ENCODE measurements at places on chromosomes 6 and 20.

GRCh38 chr20:22833851-22834250 is 201.3 kb upstream of the SSTR4 start:
- no peak for DNase-seq

DNA sequence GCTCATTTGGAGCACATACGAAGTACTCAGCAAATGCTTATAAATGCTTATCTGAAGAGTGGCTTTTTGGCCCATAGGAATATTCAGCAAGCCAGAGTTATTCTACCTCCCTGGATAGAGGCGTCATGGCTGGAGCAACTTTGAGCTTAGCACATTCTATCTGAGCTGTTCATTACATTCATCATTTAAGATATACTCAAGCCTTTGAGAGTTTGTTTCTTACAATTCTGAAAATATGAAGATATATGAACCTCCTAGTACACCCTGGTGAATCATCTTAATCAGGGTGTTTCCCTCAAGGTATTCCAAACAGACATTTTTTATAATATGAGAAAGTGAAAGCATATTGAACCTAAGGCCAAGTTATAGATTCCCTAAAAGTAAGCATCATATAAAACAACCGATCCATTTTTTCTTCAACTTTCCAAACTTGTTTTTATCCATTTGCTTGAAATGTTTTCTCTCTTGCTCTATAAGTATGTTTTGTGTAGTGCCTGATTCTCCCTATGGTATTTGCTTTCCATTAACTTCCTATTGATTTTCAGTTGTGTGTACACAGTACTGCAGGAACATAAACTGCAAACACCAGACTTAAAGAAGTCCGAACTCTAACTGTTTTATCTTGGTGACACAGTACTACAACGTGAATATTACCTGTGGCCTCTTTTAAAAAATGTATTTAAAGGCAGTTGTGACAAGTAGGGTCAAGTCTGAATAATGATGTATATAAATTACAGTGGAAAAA is 139.7 kb upstream of the PTPRK start:
- no peak for DNase-seq

DNA sequence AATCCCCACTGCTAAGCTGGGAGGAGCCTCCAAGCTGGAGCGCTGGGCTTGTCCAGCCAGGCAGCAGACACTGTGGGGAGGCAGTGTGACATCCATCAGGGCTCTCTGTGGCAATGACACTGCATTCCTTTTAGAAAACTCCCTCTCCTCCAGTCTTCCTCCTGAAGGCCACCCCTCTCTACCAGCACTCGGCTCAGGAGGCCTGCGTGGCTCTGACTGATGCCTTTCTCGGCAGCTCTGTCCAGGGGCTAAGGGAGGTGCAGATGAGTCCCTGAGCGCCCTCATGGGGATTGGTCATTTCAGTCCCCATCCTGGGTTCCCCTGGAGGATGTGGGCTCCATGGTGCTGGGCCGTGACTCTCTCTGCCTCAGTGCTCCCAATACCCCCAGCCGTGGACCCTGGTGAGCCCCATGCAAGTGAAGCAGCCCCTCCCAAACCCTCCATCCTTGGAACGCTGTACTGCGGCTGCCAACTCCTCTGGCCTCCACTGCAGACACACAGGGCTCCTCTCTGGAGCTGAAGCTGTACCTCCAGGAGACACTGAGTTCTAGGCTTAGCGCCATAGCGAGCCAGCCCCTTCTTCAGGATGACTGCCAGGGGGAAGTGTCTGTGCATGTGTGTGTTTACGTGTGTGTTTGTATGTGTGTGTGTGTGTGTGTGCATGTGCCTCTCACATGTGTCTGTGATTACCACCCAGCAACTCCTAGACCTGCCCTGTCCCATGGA is 209.6 kb downstream of the ERMARD start:
- no peak for DNase-seq

GRCh38 chr6:46353528-46353927 is 137.7 kb downstream of the RCAN2 start:
- no peak for DNase-seq

GRCh38 chr6:119764927-119765681 is 415.5 kb upstream of the MAN1A1 start:
- no peak for DNase-seq

DNA sequence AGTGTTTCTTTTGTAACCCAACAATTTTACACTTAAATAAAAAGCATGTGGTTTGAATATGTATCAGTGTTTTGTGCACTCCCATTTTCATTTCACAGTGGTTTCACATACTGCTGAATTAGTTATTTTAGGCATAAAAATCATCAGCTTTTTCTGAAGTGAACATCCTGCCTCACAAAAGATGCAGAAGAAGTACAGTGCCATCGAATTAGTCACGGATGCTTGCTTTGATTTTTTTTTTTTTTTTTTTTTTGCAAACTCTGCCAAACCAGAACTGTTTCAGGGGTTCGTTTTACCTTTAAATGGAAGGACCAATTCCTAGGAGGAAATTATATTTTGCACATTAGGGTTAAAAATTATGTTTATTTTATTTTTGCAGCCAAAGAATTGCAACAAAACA is 158.6 kb downstream of the RPS12 start:
- DNase-seq: no peak

- DNase-seq: no peak
Observed at GRCh38 chr20:37315021-37315451, 25.6 kb downstream of the MANBAL start.

GRCh38 chr6:53322188-53323029 is 26.3 kb downstream of the ELOVL5 start:
- no peak for DNase-seq

GRCh38 chr6:9521152-9521530 is 893.7 kb downstream of the TFAP2A start:
- DNase-seq: no peak

DNA sequence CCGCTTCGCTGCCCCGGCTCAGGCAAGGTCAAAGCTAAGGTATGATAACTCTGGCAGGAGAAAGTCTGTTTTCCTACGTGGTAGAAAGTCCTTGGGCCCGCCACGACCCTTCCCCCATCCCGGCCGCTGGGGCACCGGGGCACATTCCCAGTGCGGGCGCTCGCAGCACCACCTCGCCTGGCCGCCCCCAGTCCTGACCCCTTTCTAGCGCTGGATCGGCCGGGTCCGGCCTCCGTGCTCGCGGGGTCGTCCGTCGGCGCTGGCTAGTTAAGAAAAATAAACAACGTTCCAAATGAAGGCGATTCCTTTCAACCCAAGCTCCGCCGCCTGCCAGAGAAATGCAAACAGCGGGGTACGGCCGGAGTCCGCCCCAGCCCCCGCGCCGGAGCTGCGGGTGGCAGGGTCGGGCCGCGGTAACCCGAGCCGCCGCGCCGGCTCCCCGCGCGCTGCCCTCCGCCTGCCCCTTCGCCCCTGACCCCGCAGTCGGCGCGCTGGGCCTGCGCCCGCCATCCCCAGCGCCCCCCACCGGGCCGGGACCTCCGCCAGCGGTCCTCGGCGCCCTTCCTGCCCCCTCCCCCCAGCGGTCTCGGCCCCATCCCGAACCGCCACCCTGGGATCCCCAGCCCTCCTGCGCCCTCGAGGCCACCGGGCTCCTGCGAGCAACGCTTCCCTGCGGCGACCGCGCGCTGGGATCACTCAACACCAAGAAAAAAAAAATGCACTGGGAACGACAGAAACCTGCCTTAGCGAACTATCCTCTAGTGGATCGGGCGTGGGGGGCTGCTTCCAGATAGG is 37.6 kb downstream of the NCR2 start:
- DNase-seq: no peak

DNA sequence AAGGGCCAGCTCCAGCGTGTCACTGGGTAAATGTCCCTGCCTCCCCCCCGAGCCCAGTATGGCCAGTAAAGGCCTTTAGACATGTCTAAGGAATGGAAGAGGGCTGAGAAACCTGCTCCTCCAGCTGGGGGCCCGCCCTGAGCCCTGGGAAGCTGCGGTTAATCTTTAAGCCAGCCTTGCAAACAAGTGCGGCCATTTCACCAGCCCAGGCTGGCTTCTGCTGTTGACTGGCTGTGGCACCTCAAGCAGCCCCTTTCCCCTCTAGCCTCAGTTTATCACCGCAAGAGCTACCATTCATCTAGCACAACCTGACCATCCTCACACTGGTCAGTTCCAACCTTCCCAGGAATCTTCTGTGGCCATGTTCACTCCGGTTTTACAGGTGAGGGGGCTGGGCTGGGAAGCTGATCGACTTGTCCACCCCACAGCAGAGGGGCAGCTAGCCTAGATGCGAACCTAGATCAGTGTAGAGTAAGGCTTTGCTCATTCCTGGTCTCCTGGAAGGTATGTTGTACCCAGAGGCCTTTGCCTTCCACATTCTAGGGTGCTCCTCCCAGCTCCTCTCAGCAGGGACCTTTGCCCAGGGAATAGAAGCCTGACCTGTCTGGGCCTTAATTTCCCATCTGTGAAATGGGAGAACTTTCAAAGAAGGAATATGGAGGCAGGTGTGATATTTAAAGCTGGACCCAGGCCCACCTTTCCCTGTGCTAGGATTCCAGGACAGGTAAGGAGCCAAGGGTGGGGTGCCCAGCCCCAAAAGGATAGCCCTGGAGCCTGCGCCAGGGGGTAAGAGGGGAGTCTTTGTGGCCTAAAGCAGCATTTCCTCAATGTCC is 1.2 kb upstream of the SRC start:
- no peak for DNase-seq

- no peak for DNase-seq
Observed at GRCh38 chr6:15874821-15875220, 212.0 kb upstream of the DTNBP1 start.

- no peak for DNase-seq
Observed at GRCh38 chr20:59683181-59683580, 78.8 kb downstream of the PHACTR3 start.

GRCh38 chr6:16684896-16685554 is 76.2 kb downstream of the ATXN1 start:
- DNase-seq: no peak

DNA sequence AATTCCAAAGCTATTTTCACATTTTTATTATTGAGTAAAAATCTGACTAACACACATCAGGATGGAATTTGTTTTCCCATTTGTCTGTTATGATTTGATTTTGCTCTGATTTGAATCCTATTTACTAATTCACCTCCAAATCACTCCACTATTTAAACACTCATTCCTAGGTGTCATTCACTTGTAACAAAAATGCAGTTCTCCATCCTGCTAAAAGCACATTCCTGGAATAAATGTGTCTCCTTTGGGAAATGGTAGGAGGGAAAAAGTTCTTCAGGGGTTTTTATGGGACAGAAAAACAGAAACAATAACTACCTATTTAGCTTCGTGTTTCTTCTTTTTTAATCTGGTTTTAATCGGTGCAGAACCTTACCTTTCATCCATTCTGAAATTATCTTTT is 494.1 kb upstream of the CITED2 start:
- no peak for DNase-seq

DNA sequence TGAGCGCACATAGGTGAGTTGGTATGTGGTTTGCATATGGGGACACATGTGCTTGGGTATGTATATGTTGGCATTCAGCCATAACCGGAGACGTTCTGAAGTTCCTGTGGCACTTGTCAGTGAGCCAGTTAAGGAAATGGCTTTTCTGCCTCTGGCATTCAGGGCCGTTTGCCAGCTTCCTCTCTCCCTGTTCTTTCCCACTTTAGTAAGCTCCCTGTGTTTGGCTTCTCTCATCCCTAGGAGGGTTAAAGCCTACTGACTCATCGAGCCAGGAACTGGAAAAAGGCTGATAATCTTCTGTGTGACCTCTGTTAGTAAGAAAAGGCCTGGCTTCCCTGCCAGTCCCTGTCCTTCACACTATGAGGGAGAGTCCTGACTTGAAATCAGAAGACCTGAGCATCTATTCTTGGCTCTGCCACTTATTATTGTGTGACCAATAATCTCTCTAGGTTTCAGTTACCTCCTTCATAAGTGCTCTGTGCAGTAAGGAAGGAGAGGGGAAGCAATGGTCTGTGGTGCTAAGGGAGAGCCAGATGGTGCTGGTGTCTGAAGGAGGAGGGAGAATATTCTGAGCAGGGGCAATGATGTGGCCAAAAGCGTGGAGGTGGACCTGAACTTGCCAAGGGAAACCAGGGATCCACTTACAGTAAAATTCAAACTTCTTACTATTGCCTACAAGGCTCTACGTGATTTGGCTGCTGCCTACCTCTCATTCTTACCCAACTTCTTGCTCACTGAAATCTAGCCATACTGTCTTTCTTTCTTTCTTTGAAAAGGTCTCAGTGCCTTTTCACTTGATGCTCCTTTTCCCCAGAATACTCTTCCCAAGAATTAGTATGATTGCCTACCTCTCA is 31.4 kb downstream of the ACSS2 start:
- DNase-seq: no peak

DNA sequence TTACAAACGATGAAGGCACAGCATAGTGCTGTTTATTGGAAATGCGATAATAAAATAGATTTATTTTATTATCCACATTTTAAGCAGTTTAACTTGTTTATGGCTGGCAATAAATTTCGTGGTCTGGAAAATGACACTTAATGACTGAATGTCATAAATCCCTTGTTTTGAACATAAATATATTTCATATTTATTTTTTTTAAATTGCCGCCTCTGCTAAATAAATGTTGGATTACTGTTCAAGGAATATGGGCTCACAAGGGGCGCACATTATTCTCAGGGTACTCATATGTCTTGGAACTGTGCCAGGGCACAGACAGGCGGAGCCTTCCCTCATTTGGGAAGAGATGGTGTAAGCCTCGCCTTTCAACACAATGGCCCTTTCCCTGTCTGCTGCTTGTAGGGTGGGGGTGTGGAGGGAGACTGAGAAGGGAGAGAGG is 134.3 kb downstream of the PXDC1 start:
- DNase-seq: no peak

GRCh38 chr6:105272786-105273185 is 93.0 kb upstream of the POPDC3 start:
- DNase-seq: no peak

DNA sequence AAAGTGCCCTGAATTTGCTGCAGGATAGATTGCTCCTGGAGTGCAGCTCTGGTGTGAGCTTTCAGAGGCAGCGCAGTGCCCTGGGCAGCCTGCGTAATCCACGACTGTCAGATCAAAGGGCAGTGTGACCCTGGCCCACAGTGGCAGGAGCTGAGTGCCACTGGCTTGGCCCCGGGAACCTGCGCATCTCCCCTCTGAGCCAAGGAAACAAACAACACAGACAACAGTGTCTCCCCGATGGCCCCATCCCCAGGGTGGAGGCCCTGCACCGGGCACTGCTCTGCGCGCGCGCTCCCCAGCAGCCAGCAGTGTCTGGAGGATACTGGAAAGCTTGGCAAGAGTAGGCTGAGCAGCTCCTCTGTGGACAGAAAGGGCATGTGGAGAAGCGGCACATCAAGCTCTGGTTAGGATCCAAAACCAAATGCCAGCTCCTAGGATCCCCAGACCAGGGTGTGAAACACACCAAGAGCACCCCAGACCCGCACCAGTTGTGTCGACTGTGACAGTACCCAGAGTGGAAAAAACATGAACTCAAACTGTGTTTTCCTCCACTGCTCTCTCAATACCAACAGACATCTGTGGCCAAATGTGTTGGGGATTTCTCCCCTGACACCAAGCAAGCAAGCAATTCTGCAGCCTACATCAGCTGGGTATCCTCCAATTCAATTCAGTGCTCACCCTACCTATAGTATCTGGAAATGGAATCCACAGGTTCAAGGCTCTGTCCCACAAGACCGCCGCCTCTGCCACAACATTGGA is 26.7 kb downstream of the RBCK1 start:
- DNase-seq: no peak
